CD4-positive, alpha-beta T cell treated with Interleukin-17A for 1 hour (primary cell): ENCODE measurements at places on chromosomes 3 and 15.
A peak's percentile ranks its signal among the peaks of the same experiment; 100 is the strongest.

- DNase-seq: no peak
These were observed 96.5 kb upstream of the PIAS1 start for GRCh38 chr15:67957435-67958132.

GRCh38 chr3:108894981-108895380 is 58.7 kb downstream of the GUCA1C start:
- DNase-seq: no peak

GRCh38 chr3:9622438-9622837 is 26.9 kb upstream of the MTMR14 start:
- no peak for DNase-seq

DNA sequence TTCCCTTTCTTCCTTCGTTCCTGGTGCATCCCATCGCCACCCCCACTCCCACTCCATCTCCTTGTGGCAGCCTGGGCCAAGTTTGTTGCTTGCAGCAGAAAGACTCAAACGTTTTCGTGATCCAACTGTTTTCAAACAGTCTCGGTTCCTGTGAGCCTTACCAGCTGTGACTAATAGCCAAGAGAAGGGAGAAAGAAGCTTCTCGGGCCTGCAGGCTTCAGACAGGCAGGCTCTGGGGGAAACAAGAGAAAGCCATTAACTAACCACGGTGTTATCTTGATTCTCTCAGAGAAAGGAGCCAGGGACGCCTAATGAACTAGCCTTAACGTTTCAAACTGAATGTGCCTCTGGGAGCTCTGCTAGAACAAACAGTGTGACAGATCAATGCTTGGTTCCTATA is 742.0 kb downstream of the NR2F2 start:
- no peak for DNase-seq

DNA sequence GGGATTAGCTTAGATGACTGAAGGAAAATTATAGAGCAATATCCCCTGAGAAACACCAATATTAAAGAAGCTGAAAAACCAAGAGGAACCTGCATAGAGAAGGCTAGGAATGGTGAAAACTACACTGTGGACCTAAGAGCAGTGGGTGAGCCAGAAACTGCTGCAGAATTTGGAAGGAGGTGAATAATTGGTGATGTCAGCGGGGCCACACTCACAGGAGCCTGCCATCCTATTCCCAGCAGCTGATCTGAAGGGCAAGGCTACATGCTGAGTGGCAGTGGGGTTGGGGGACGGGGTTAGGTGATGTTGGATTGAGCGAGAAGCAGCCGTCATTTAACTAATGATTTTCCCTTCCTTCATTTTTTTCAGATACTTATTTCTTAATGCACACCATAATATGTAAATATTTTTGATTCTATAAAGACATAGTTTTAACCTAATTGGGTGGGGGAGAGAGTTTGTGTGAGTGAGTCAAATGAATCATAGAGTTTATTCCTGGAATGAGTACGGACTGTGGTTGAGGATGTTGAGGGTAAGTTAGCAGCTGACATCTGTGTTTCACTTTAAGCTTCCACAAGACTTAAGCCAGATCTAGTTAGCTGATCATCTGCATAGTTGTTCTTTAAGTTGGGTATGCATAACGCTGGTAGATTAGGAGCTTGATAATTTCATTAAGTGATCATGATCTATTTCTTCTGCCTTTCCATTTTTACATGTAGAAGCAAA is 222.8 kb downstream of the PTPRG start:
- DNase-seq: no peak

DNA sequence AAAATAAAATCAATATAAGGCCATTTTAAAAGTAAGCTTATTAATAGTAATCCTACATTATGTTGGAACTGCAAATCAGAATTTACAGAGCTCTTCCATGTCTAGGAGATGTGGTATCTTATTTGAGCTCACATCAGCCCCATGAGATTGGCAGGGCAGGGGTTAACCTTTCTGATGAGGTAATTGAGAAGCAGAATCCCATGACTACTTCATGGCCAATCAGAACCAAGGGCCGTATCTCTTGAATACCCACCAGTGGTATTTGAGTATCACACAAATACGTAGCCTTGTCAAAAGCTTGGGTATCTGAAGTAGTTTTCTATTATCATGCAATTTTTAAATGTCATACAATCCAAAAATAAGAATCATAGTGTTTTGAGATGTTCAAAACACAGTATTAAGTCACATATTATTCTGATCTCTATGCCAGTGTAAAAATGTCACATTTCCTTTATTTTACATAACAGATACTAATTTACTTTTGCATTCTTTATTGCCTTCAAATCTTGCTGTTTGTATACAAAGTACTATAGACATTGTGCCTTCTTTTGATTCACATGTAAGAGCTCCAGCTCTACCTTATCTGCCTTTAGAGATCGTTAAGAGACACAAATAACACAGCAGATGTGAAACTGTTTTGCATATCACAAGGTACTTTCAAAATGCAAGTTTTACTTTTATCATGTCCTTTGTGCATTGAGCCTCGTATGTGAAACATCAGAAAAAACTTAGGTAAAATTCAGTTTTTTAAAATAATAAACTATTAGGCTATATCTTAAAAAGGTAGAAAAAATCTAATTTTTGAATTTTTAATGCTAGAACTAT is 251.7 kb upstream of the GOLGA6L4 start:
- DNase-seq: no peak

- DNase-seq: no peak
These were observed 223.4 kb downstream of the STT3B start for GRCh38 chr3:31755926-31756658.

DNA sequence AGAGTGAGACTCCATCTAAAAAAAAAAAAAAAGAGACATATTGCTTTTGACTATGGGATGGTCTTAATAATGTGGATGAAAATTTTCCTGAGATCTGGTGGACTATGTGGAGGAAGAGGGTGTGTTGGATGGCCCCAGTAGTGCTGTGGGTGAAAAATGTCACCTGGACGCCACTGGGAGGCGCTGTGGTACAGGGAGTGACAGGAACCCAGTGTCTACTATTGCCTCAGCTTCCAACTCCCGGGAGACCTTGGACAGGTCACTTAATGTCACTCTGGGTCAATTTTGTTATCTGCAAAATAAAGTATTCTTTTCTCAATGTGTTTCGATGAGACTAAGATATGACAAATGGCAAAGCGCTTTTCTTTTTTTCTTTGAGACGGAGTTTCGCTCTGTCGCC is 27.7 kb upstream of the DCP1A start:
- peak; percentile 27 for DNase-seq

- DNase-seq: no peak
These were observed 27.2 kb upstream of the TMEM158 start for GRCh38 chr3:45253316-45253715.

DNA sequence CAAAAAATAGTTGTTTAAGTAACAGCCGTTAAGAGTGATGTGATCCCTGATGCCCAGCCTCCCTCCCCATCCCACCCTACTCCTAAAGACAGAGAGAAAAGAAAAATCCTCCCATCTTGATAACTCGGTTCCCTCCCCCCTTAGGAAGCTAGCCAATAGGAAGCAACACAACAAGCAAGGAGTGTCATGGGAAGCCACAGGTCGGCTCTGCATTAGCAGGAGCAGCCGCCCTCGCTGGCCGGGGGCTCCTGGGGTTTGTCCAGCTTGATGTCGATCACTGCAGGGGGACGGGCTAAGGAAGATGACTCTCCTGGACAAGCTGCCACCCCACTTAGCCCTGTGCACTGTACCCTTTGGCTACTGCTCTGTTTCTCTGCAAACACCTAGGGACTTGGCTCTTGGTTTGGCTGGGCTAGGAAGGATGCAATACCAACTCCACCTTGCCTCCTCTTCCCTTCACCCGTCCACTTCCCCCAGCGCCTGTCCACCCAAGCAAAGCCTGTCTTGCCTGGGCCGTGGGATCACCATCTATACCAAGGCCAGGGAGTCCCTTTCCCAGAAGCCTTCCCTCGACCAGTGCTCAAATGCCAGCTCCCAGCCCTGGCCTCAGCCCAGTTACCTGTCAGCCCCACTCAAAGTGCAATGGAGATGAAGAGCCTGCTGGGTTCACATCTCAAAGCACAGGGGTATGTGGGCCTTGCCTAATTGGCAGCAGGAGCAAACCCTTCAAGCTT is 23.1 kb downstream of the SRPRB start:
- no peak for DNase-seq

DNA sequence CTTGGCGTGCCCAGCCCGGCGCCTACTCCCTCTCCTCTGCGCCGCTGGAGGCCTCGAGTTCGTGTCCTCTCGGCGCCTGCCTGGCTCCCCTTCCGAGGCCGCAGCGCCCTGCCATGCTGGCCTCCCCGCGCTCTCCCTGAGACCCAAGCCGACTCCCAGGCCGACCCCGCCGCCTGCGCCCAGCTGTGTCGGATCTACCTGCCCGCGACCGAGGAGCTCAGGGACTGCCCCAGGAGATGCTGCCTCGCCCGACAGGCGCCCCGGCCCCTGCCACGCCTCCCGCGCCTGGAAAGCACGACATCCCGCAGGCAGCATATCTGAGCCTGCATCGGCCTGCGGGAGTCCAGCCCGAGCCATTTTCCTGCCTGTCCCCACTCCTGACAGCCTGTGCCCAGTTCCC is 16.1 kb downstream of the PAQR9 start:
- no peak for DNase-seq

GRCh38 chr15:39283531-39283930 is 297.3 kb upstream of the THBS1 start:
- DNase-seq: no peak

DNA sequence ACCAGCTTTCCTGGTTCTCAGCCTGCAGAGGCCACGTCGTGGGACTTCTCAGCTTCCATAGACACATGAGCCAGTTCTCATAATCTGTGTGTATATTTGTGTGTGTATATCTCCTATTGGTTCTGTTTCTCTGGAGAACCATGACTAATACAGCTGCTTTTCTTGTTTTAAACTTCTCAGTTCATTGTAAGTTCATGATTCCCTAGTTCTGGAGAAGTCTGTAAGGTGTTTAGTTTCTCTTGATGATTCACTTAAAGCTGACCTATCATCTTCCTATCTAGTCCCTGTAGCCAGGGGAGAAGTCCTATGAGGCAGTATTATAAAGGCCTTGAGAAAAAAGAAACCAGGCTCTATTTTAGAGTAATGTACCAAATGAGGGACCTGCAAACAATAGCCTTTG is 147.7 kb downstream of the RYR3 start:
- no peak for DNase-seq

DNA sequence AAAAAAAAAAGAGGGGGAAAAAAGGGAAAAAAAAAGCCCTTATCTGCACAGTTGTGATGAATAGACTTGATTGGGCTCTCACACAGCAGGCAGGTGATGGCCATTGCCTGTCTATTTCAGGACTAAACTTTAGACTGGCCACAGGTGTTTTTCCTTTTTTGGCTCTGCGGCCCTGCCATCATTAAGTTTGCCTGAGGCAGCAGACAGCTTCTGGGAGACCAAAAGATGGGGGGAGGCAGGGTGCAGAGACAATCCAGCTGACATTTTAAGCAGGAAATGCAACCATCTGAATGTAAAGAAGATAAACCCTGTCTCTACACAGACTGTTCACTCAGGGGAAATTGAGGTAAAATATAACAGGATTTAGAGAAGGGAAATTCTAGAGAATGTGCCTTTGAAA is 295.0 kb upstream of the KCNH8 start:
- DNase-seq: no peak

GRCh38 chr3:158792709-158793108 is 9.1 kb upstream of the MFSD1 start:
- DNase-seq: no peak

- DNase-seq: no peak
These were observed 38.4 kb downstream of the CCDC33 start for GRCh38 chr15:74274470-74275038.

DNA sequence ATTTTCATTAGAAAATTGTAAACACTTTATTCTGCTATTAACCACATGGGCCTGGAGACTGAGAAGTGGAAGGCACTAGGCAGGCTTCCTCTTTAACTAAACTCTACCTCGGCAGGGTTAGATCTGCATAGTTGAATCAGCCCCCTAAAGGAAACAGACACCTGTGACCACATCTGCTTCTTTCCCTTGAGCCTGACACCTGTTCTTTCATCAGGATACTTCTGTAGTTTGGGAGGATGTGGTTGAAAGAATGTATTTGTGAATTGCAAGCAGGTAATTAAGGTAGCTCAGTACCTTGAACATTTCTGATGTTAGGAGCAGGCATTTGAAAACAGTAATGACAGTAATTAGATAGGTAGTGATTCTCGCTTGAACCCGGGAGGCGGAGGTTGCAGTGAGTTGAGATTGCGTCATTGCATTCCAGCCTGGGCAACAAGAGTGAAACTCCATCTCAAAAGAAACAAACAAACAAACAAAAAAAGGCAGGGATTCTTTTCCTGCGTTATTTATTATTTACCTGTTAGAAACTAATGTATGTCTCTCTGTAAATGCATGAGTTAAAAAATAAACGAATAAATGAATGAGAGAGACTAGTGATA is 468.5 kb downstream of the NLGN1 start:
- DNase-seq: no peak

DNA sequence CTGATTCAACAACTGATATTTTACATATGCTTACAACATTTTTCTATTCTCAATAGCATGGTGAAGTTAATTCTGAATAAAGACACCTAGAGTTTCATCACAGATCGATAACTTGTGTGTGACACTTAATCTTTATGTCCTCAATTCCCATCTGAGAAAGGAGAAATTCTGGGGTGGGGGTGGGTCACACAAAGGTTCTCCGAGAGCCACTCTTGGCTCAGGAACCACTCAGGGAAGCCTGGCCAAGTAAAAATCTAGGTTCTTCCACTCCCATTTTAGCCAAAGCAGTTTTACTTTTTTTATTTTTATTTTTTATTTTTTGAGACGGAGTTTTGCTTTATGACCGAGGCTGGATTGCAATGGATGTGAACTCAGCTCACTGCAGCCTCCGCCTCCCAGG is 111.0 kb upstream of the TBL1XR1 start:
- DNase-seq: no peak

DNA sequence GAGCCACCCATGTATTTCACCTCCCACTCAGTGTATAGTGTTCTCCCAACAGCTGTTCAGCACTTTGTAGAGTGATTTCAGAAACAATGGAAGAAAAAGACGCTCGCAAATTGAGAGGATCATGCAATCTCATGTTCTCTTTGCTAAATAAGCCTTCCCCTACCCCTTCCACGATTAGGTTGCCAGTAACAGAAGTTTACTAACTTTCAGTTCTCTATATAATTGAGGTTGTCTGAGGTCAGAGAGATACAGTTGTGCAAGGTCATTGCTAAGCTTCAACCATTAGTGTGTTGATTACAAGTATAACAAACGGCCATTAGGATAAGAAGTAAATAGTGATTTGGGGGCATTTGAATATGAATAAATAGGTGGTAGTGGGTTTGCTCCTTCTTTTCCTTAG is 99.6 kb downstream of the TUSC7 start:
- no peak for DNase-seq

DNA sequence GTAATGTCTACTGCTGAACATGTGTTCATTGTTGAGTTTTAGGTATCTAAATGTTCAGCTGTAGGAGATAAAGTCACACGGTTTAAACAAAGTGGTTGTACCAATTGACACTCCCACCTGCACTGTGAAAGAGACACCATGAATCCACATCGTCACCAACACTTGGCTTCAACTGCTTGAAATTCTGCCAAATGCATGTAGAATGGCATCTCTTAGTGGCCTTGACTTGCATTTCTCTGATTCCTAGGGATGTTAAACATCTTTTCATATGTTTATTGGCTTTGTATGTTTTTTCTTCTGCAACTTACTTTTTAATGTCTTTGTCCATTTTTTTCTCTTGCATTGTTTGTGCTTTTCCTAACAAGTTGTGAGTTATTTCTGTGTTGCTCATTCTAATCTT is 43.4 kb downstream of the RPLP1 start:
- no peak for DNase-seq

GRCh38 chr3:16260046-16260445 is 4.7 kb downstream of the DPH3 start:
- no peak for DNase-seq
